ENCODE measurements at places on chromosomes 7 and 10.

DNA sequence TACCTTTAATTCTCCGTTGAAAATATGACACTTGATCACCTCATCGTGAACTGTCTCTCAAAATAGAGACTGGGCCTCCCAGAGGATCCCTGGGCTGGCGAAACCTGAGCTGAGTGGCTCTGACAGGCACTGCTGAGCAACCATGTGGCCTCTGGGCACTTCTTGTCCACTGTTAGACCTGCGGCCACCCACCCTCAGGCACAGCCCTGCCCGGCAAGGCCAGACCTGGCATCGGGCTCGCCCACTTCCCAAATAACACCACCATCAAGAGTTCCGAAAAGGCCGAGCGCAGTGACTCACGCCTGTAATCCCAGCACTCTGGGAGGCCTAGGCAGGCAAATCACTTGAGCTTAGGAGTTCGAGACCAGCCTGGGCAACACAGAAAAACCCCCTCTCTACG is 82.5 kb downstream of the COBL start:
- DNase-seq: no peak

- no peak for DNase-seq
Observed at GRCh38 chr10:10872035-10872673, 145.5 kb upstream of the CELF2 start.

GRCh38 chr7:40330408-40330807 is 195.6 kb downstream of the SUGCT start:
- no peak for DNase-seq

DNA sequence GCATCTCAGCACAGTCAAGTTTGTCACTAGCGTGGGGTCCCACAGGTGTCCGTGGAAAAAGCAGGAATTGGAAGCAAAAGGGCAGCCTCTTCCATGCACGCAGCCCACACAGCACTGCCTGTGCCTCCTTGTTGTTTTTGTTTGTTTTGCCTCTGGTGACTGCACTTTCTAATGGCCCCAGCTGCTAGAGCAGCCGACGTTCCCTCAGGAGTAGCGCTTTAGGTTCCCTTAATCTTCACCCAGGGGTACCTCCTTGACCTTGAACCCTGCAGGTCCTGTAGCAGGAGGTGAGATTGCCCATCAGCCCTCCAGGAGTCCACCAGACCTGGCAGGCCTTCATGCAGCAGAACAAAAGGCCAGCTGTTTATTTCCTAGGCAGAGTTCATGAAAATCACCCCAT is 210.1 kb downstream of the CACNB2 start:
- DNase-seq: no peak

- DNase-seq: no peak
Observed at GRCh38 chr10:103660364-103661197, 167.1 kb downstream of the NEURL1 start.

DNA sequence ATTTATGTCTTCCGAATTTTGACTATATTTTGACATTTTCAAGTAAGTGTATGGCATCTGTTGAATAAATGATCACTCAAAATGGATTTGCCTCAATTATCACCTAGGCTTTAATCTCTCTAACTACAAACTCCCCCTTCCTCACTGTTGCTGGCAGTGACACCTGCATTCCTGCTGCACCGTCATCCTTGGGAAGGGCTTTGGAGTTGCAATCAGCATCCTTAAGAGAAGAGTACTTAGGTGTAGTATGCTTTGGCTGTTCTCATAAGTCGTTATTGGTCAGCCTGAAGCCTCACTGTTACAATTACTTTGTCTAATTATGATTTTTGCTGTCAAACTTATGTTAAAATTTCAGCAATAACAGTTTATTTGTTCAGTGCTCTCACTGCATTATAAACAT is 415.0 kb downstream of the NRG3 start:
- DNase-seq: no peak

DNA sequence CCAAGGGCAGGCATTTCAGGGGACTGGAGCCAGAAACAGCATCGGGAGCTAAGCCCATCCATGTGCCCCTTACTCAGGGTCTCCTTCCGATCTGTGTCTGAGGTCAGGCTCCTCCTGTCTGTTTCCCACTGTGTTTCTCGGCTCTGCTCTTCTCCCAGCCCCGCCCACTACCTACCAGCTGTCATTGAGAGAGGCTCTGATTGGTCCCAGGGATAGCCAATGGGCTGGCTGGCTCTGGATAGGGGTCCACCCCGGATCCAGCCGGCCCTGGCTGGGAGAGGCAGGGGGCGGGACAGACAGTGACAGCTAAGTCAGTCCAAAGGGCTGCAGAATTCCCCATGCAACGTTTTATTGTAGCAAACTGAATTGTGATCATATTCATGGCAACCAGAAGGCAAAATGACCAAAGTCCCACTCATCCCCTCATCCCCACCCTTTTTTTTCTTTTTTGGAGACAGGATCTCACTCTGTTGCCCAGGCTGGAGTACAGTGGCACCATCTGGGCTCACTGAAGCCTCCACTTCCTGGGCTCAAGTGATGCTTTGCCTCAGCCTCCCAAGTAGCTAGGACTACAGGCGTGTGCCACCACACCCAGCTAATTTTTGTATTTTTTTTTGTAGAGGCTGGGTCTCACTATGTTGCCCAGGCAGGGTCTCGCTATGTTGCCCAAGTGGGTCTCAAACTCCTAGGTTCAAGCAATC is 76.3 kb downstream of the CLIP2 start:
- DNase-seq: no peak
